Stimulated activated CD8-positive, alpha-beta memory T cell treated with anti-CD3 and anti-CD28 coated beads, Interleukin-4, amount 100 ng/mL, for 1 hour (primary cell): ENCODE measurements at places on chromosomes 5 and 9.

- no peak for DNase-seq
These were observed 60.4 kb upstream of the SMIM23 start for GRCh38 chr5:171725205-171725601.

- DNase-seq: no peak
These were observed 92.7 kb downstream of the GADD45G start for GRCh38 chr9:89697553-89697952.

DNA sequence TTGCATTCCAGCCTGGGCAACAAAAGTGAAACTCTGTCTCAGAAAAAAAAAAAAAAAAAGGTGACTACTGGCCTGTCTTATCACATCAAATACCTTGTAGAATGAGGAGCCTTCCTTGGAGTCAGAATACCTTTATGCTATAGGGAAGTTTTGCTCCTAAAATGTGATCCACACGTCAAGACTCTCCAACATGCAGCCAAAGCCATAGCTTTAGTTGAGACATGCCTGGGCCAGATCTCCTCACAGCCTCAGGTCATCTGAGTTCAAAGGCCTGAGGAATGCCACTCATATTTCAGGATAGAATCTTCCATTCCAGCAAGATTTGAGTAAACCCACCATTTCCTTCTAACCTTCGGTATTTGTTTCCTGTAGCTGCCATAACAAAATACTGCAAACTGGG, 13.7 kb upstream of the SOWAHA start:
- no peak for DNase-seq

DNA sequence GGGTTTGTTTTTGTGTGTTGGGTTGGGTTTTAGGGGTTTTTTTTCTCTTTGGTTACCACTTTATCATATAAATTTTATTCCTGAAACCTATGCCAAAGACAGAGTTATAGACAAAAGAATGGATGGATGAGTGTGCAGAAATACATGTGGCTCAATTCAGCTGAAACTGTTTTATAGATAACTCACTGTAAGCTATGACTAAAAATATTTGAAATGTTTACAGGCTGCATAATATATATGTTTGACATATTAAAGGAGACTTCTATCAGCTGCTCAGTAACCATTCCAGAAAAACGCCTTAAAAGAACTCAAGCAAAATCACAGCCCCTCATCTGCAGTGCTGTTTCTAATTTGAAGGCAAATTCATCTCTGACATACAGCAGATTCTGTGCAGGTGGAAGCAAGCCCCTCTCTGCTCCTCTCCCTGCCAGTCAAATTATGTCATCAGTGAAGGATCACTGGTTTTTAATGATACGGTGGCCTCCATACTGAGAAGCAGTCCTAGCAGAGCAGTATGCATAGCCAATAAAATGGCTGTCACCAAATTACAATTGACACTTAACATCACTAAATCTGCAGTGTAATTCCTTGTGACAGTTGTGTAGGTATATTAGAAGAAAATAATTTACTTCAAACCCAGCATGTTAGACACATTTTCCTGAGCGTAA, 301.6 kb downstream of the NR2F1-AS1 start:
- no peak for DNase-seq

GRCh38 chr9:126989847-126990842, 75.6 kb downstream of the RALGPS1 start:
- no peak for DNase-seq

DNA sequence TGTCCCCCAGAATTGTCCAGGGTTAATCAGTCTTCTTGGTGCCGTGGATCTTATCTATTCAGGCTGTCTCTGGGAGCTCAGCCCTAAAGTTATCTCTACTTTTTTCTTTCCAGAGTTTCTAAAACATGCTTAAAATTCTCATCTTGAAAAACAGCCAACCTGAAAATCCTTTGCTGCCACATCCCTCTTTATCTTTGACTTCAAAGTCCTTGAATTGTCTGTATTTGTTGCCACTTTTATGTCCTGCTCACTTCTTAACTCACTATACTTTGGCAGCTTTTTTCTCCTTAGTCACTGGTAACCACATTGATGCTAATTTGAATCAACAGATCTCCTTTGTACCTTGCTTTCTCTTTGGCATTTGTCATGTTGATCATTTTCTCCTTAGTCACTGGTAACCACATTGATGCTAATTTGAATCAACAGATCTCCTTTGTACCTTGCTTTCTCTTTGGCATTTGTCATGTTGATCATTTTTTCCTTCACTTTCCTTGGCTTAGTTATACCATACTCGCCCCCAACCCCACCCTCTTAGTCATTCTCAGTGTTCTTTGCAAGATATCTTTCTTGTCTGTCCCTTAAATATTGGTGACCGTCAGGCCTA, 8.5 kb downstream of the DMXL1 start:
- no peak for DNase-seq

- no peak for DNase-seq
These were observed 466.0 kb downstream of the CAAP1 start for GRCh38 chr9:26426551-26427131.

GRCh38 chr5:139186752-139187326, 11.3 kb downstream of the SIL1 start:
- no peak for DNase-seq

GRCh38 chr5:72226950-72227349, 93.1 kb downstream of the MRPS27 start:
- no peak for DNase-seq

GRCh38 chr9:17894501-17895160, 315.8 kb downstream of the SH3GL2 start:
- no peak for DNase-seq

- no peak for DNase-seq
These were observed 9.2 kb upstream of the TEX53 start for GRCh38 chr9:114666851-114667250.

DNA sequence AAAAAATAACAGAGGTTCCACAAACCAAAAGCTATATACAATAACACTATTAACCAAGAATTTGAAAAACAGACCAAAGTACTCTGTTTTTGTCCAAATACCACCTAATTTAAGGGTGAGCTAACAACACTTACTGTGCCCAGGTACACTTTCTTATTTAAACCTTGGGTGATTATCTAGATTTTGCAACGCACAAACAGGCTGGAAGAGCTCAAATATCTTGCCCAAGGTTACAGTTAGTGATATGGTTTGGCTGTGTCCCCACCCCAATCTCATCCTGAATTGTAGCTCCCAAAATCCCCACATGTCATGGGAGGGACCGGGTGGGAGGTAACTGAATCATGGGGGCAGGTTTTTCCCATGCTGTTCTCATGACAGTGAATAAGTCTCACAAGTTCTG, 58.9 kb downstream of the CDK5RAP2 start:
- no peak for DNase-seq

- no peak for DNase-seq
These were observed 211.3 kb upstream of the PRR16 start for GRCh38 chr5:120252839-120253238.

- DNase-seq: no peak
These were observed 56.7 kb downstream of the PIK3R1 start for GRCh38 chr5:68272289-68272688.

GRCh38 chr9:97543561-97543960, 42.1 kb downstream of the TMOD1 start:
- DNase-seq: no peak

GRCh38 chr9:75788006-75788634, 102.4 kb upstream of the PCSK5 start:
- no peak for DNase-seq

- DNase-seq: no peak
These were observed 14.1 kb upstream of the EXOC3 start for GRCh38 chr5:428754-429452.

GRCh38 chr9:97305501-97306298, 1.8 kb upstream of the CCDC180 start:
- no peak for DNase-seq

GRCh38 chr5:170603578-170604565, 100.1 kb downstream of the KCNIP1 start:
- DNase-seq: no peak

GRCh38 chr9:84419031-84419602, 78.6 kb upstream of the SLC28A3 start:
- DNase-seq: no peak

DNA sequence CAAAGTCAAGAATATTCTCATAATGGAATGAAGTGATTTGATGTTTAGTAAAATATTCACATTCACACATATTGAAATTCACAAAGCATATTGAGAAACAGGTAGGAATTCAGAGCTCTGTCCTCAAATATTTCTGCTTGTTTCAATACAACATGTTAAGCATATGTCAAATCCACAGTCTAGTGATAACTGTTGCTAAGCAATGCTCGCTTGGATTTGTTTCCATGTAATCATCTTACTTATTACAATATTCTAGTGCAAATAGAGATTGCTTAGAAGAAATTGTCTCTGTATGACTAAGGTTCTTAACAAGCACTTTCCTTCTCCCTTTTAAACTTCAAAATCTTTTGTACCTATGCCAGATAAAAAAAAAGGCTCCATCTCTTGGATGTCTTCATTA, 995.7 kb downstream of the CDH18 start:
- DNase-seq: no peak

GRCh38 chr5:66945389-66946349, 250.9 kb downstream of the CD180 start:
- no peak for DNase-seq
